GM04503 (cell line): ENCODE measurements at places on chromosomes 4 and X.

GRCh38 chr4:72507167-72507566 lies 61.9 kb downstream of the ADAMTS3 start:
- no peak for DNase-seq

DNA sequence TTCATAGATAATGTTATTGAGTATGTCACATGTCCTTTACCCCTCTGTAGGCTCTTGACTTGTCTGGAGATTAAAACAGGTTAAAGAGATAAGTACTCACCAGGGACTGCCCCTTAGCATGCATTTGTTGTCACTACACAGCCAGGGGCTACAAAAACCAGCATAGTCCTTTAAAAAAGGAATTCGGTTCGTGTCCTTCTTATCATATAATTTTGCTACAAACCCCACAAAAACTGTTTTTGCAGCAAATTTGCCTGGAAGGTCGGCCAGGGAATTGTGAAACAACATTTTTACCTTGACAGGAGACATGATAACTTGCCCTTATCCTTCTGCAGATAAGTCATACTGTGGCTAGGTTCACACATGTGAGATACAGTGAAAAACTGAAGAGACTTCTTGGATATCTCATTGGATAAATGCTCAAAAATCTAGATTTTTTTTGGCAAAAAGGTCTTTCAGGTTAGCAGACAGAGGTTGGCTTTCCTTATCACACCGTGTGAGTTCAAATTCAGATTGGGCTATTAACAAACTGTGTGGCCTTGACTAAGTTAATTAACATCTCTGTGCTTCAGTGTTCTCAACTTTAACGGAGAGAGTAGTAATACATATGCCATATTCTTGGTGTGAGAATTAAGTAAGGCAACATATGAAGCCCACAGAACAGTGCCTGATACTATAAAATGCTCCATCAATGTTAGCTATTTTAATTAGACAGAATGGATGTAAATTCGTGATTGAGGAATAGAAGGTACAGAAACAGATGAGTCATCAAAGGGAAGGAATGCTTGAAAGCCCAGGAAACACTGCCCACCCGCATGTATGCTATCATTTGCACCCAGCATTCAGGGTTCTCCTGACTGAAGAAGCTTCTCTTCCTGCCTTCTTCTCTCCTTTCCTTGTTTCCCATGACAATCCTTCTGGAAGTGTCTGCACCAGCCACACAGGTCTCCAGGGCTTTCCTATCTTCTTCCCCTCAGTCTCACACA lies 30.0 kb downstream of the FAM9C start:
- DNase-seq: no peak

DNA sequence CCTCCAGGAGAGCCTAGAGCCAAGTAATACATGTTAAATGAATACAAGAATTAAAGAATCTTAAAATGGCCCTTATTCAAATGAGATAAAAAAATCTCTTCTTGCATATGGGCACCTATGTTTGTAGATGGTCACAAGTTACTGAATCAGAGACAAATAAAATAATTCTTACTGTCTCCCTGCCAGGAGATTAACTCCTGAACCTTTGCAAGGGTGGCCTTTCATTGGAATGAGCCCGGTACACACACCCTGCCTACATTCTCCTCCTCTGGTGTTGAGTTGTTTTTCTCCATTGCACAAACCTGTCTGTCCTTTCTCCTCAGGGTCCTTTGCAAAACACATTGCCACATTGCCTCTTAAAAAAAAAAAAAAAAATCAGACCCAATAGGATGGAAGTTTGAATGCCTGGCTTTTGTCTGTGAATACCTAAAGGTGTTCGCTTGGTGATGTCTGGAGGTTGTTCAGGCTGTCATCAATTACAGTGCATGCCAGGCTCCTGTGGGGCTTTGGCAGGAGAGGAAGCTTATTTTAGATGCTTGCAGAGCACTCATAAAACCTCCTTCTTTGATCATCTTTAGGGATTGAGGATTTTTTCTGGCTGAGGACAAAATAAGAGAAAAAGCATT lies 8.3 kb upstream of the TMEM154 start:
- DNase-seq: no peak

DNA sequence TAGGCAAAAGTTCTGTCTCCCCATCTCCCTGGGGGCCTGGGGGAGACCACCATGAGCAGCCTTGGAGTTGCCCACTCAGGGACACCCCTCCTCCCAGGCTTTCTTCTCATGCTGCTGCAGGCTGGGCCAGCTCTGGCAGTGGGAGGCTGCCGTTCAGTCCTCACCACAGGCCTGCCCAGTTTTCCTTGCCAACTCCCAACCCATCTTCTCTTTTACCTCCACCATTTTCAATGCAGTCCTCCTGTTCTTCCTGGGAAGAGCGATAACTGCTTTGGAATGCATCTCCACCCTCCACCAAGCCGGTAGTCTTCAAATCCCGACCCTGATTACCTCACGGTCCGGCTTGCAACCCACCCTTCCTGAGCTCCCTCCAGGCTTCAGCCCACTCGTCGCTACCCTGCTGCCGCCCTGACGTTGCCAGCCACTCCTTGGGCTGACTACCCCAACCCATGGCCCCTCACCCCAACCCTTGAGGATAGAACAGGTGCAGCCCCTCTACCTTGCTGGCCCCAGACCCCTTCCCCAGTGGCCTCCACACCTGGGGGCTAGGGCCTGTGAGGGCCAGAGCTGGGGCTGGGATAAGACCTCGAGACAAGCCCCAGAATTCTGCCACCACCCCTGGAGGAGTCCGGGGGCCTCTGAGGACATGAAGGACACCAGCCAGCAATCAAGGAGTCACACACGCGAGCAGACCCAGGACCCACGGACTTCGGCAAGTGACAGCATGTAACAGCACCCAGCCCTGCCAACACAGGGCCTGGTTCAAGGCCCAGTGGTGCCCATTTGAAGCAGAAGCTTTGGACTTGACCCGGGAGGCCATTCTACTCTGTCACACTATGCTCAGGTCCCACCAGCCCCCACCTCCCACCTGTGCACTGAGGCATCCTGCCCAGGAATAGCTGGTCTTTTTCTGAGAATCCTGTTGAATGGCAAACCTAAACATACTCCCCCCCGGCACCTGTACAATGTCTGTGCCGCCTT lies 9.2 kb downstream of the WDR1 start:
- no peak for DNase-seq

DNA sequence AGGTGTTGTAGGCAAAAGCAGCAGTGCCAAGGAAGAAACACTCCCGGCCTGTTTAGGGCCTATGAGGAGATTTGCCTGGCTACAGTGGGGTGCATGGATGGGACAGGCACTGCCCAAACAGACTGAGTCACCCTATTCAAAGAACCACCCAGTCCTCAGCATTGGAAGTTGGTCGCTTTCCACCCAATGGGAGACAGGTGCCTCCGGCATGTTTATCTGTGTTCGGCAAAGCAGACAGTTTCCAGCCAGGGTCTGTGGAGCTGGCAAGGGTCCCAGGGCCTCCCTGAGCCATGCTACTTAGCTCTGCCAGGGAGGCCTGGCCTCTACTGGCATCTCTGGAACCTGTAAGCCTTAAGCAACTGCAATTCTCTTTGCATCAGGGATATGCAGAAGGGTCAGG lies 165.1 kb upstream of the ATP6AP2 start:
- no peak for DNase-seq

- DNase-seq: no peak
Observed at GRCh38 chr4:23070848-23071570, 378.3 kb downstream of the GBA3 start.

GRCh38 chrX:85419293-85419692 lies 39.8 kb upstream of the POF1B start:
- no peak for DNase-seq

GRCh38 chrX:124407226-124407625 lies 60.9 kb downstream of the SH2D1A start:
- DNase-seq: no peak

GRCh38 chr4:20463176-20463430 lies 211.4 kb downstream of the SLIT2 start:
- no peak for DNase-seq

DNA sequence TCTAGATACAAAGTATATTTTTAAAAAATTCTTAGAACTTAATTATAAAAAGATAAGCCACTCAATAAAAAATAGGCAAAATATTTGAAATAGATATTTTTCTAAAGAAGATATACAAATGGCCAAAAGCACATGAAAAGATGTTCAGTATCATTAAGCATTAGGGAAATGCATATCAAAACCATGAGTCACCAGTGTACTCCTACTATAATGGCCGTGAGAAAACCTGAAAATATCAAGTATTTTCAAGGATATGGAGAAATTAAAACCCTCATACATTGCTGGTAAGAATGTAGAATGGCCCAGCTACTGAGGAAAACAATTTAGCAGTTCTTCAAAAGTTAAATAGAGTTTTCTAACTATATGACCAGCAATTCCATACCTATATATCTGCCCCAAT lies 337.9 kb downstream of the CAMK2D start:
- DNase-seq: no peak
